ENCODE measurements at places on chromosomes 13 and 19.

GRCh38 chr19:55252760-55253663, 5.8 kb downstream of the PPP6R1 start:
- no peak for DNase-seq

- no peak for DNase-seq
Observed at GRCh38 chr13:60411983-60412382, 15.0 kb downstream of the TDRD3 start.

GRCh38 chr13:40895227-40896184, 106.1 kb downstream of the SLC25A15 start:
- DNase-seq, result no peak

GRCh38 chr13:33970746-33971561, 153.0 kb downstream of the RFC3 start:
- no peak for DNase-seq

DNA sequence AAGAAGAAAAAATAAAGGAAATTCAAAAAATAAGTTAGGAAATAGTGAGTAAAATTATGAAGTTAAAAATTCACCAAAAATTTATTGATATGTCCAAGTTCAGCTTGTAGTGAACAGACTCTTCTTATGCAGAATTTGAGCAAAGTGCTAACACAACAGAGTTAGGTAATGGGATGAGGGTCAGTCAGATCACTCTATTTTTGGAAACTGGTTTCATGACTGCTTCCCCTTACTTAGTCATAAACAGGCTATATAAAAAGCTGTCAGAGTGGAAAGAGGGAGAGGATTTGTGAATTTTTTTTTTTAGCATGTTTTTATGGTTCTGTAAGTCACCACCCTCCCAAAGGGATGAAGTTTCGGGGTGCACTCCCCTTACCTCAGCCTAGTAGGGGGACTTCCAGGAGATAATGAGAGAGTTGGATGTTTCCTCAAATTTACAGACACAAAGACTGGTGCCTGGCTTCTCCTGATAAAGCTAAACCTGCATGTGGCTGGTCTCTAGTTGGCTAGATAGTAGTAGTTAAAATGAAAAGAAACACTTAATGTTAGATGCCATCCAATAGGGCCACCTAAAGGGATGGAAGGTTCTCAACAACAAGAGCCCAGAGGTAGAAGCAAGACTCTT, 4.5 kb downstream of the CPB2 start:
- DNase-seq, result no peak

DNA sequence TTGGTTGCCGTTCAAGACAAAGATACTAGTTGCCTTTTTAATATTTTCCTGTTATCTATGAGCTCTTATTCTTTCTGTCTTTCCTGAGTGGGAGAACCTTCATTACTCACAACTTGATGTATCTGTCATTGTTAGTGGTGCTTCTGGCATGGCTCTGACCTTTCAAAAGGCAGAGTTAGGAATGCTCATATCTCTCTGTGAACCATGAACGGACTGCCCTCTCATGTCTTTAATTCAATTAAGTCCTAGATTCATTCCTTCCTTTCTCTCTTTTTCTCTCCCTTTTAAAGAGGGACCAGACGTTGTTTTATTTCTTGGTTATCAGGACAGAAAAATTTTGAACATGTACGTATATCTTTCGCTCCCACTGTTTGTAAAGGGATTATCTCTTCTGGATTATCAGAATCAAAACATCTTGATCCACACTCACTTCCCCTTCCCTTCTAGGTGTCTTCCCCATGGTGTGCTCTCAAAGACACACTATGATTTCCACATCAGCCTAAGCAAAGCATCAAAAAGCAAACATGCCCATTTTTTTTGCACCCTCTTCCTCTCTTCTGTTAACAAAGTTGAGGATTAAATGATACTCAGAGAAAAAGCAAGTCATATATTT, 90.3 kb downstream of the LRCH1 start:
- DNase-seq, result no peak

- no peak for DNase-seq
Observed at GRCh38 chr19:2561895-2562294, 86.0 kb downstream of the GADD45B start.

DNA sequence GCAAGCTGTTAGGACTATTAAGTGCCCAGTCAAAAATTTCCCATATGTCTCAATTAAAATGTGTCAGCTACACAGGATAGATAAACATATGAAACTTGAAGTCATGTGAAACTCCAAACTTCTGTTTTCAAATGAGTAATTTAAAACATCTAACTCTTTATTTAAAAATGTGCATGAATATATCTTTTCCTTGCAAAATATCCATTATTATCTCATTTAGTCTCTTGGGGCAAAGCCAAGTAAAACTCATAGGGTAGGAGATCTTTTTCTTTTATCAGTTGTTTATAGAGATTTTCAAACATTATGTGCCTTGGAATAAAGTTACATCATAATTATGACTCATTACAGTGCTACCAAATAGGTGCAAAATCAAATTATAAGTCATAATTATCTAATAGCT, 2020.1 kb upstream of the PRR20A start:
- DNase-seq, result no peak

DNA sequence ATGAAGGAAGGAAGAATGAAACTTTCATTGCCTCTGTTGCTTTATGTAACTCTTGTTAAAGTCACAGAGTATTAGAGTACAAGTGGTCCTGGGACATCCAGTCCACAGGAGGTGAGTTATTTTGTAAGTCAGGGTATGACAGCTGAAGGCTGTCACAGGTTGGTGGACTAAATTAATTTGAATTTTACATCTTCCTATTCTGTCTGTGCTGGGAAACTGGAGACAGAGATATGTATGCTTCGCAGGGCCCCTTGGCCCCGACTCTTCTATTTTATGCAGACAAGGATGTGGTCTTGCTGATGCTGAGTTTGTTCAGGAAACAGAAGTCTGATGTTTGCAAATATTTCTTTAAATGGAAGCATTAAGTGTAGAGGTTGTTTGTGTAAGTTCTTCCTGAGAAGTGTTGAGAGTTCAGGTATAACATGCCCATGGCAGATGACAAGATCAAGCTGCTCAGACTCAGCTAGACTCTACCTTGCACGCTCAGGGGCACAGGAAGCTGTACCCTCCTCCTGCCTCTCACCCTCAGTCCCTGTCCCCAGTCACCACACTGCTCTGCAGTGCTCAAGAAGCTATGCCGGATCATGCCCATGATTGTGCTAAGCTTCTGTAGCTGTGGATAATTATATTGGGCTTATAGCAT, 23.4 kb downstream of the RASL11A start:
- no peak for DNase-seq

GRCh38 chr19:49556412-49557398, 23.7 kb downstream of the NOSIP start:
- no peak for DNase-seq

DNA sequence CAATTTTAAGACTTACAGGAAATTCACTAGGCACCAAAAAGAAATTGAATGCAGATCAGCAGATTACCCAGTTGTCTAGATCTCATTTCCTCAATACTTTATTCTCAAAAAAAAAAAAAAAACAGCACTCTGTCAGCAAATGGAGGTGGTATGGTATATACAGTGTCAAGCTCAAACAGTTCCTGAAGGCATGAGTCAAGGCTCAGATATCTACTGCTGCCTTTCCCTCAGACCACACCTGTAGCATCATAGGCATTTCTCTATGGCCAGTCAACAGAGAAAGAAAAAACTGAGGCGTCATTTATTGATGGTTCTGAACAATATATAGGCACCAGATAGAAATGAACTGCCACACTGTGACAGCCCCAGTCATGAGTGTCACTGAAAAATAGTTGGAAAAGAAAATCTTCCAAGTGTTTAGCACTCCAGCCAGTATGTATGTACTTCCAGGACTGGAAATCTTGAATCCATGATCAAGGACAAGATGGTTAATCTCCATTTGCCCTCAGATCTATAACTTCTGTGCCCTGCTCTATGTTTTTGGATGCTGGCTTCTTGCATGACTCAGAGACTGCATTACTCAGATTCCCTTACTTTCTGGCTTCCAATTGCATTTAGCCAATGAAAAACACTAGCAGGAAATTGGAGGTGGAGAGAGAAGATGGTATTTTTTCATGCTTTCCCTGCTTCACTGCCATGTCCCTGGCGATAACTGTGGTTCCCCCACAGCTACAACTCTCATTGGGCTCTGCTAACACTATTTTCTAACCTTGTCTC, 8.4 kb upstream of the COG3 start:
- peak; percentile 53 for DNase-seq

DNA sequence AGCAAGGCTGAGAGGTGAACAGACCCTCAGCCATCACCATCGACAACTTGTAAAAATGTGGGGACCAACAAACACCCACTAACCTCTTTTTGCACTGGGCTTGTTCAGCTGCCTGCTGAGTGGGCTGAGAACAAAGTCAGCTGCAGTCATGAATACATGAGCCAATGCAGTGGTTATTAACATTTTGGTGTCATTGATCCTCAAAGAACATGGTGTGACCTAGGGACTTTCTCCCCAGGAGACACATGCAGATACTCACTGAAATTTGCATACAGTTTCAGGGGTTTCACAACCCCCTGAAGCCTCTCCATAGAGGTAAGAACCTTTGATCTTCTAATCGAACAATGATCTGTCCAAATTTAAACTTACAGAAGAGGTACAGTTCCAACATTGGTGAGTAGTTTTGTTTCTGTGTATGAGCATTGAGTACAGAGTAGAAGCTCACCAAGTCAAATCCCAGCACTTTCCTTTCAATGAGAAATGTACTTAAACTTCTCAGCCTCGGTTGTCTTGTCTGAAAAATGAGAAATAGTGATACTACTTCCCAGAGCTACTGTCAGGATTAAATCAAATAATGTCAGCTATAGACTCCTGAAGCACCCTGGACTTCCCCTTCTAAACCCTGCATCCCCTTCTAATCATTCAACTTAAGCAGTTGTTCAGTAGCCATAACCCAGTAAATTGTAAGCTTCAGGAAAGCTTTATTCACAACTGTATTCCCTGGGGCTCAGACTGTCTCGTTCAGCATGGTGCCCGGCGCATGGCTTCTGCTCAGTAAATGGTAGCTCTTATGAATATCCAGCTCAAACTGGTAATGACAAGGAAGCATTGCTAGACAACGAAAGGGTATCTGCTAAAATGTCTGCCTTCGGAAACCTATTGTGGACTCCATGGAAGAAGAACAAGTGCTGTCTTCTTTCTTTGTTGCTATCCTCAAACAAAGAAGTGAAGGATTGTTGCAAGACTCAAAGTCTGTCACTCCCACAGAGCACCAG, 148.7 kb downstream of the FOXO1 start:
- no peak for DNase-seq

DNA sequence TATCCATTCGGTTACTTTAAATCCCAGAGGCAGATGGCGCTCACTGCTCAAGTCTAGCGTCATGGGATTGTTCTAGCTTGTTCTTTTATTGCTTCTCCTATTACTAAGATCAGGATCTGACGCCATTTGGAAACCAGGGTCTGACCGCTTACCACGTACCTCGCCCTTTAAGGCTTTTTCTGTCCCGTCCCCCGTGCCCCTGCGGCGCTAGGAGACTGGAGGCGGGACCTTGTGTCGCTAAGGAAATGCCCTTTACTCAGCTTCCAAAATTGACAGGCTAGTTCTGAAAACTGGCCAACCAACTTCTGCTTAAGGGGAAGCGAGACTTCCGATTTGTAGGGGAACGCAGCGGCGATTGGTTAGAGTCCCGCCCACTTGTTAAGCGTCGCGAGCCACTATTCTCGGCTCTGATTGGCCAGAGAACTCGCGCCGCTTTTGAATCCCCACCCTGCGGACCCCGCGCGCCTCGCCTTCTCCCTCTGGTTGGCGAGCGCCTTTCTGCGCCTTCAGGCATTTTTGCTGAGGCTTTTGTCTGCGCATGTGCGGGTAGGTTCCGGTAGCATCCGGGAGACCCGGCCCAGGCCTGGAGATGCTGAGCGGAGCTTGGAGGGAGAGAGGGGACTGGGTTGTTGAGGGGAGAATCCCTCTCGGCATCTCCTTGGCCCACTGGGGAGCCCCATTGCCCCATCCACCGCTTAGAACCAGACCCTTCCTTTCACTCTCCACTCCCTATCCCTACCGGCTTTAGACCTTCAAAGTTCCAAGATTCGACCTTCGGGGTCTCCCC, 3.9 kb upstream of the C19orf84 start:
- peak; percentile 99 for DNase-seq

- DNase-seq, result no peak
Observed at GRCh38 chr13:99730403-99730802, 229.1 kb downstream of the TM9SF2 start.

DNA sequence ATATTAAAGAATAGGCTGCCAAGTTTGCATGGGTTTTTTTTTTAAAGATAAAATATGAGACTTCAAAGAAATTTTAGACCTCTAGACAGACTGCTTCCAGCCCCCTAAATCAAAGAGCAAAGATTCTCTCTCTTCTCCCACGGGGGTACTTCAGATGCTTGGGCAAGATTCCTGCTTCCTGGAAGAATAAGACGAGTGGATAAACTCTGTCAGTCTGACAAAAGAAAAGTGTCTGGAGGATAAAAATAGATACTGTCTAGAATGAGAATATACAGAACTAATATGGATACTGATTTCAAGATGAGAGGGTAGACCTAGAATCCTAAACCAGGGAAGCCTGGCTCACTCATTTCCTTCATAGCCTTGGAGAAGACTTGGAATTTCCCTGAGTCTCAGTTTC, 435.1 kb downstream of the FOXO1 start:
- DNase-seq, result no peak

DNA sequence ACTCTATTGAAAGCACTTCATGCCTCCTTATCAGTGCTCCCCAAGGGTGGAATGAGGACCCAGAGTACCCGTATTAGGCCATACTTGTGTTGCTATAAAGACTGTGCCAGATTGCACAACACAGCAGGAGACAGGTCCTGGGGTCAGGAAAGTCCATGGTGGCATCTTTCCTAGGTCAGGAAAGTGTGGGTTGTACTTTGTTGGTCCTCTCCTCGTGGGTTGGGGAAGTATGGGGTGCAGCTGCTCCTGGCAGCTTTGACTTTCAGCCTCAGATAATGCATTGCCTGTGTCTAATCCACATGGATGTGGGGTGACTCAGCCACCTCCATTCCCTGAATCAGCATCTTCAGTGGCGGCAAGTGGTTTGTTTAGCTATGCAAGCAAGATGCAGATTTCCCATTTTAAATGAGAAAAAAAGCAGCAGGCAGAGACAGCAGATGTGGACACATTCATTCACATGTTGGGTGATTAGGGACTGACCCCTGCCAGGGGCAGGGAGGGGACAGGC, 8.4 kb upstream of the CYP2B6 start:
- no peak for DNase-seq

GRCh38 chr19:31543456-31543855, 194.2 kb upstream of the TSHZ3 start:
- DNase-seq, result no peak

Measured in adipocyte (in vitro differentiated cells).